Stimulated activated CD4-positive, alpha-beta T cell treated with anti-CD3 and anti-CD28 coated beads, Interleukin-4, amount 100 ng/mL, for 48 hours (primary cell): ENCODE measurements at places on chromosomes 5 and 9.

- no peak for DNase-seq
Observed at GRCh38 chr5:6279607-6280006, 98.7 kb downstream of the MED10 start.

- DNase-seq = no peak
Observed at GRCh38 chr5:1182633-1183423, 18.6 kb upstream of the SLC6A19 start.

DNA sequence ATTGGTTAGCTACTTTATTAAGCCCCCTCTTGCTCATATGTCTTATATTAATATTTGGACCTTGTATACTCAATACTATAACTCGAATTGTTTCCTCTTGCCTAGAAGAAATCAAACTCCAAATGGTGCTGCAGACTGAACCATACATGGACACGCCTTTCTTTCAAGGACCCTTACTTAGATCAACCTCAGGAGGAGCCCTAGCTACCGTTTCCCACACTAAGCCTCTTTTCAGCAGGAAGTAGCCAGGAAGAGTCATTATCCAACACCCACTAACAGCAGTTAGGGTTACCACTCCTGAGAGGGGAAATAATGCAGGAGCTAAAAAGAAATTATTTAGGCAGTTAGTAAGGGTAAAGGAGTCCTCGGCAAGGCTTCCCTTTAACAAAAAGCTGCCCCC, 243.8 kb upstream of the PUM3 start:
- no peak for DNase-seq

GRCh38 chr5:41736641-41737040, 133.6 kb downstream of the OXCT1 start:
- no peak for DNase-seq

GRCh38 chr9:86943201-86944113, 3.8 kb downstream of the GAS1 start:
- DNase-seq = no peak

- DNase-seq = no peak
Observed at GRCh38 chr5:3602785-3603502, 7.3 kb downstream of the IRX1 start.

GRCh38 chr9:109538346-109538745, 40.2 kb upstream of the PTPN3 start:
- DNase-seq = no peak

GRCh38 chr5:32443541-32444430, 754 bp downstream of the ZFR start:
- peak; percentile 27 for DNase-seq

DNA sequence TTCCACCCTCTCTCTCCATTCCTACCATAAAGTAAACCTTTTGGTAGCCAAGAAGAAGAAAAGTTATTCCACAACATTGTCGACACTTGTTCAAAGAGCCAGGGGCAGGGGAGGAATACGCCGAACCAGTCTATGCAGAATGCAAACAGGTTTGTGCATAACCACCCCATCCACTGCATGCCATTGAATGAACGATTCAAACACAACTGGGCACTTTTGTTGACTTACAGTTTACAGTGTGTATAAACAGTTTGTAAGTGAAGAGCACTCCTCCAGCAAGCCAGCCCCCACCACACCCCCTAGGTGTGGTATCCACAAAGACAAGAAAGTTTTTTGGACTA, 6.8 kb upstream of the S1PR3 start:
- DNase-seq = no peak

DNA sequence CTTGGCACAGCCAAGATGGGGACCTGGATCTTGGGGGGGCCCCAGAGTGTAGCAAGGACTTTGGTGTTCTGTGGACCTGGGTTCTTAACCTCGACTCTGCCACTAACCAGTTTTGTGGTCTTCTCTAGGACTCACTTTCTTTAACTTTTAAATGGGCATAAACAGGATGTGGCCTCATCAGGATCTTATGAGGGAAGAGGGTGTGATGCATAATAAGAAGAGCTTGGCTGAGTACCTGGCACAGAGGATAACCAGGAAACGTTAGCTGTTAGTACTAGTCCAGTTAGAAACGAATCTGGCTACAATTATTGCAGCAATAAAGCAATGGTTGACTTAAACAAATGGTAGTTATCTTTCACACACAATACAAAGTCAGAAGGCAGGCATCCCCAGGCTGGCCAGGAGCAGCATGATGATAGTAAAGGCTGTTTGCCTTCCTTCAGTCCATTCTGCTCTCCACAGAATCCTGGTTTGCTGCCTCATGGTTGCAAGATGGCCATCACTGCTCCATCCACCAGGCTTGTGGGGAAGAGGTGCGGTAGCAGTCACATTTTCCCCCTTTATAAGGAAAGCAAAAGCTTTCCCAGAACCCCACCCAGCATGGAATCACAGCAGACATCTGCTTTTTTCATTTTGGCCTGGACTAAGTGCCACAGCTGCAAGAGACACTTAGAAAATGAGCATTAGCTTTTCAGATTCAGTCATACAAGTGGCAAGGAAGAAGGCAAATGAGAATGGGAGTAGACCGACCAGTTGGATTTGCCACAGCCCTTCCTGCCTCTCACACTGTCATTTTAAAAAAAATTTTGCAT, 225.0 kb downstream of the AOPEP start:
- no peak for DNase-seq

DNA sequence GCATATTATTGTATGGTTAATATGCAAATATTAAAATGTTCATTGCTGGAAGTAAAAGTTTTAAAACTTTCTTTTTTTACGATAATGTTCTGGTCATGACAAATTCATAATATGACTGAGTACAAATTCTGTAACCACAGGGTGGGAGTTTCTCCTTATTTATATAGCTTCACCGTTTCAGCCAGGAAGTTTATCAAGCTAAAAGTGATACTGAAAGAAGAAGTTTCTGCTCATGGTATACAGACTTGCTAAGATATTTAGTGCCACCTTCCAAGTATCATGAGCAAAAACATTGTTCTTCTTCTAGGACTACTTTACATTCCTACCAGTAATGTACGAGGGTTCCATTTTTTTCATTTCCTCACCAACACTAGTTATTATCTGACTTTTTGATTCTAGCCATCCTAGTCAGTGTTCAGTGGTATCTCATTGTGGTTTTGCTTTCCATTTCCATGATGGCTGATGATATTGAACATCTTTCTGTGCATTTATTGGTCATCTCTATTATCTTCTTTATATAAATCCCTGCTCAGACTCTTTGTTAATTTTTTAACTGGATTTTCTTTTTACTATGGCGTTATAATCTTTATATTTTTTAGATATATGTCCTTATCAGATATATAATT, 94.2 kb upstream of the PRRC1 start:
- no peak for DNase-seq

DNA sequence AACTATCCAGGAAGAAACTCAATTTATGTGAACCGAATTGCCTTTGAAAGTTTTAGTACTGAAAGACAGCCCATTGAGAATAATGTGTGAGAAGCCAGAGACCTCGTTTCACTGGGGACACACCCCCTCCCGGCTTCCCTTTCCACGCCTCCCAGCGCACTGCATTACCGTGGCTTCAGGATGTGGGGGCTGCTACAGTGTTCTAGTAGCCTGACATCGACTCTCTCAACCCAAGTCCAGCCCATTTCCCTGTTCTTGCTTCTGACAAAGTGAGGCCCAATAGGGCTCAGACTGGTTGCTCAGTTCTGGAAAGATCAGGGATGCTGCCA, 3.5 kb downstream of the PAX5 start:
- DNase-seq = no peak

DNA sequence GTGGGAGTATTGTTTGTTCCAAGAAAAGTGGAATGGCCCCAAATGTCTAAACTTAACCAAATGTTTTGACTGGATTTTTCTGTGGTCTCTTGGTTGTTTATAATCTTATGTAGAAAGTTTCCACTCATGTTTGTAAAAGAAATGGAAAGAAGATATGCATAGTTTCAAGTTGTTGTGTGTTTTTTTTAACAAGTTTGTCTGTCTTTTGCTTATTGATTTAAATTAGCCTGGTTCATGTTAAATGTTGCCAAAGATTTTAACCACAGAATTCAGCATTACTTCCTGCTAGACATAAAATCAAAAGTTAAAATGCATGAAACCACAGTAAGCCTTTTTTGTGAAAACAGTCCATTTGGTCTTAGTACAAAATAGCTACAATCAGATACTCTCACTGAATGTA, 14.0 kb downstream of the PPWD1 start:
- DNase-seq = no peak

GRCh38 chr9:125966959-125967711, 220.0 kb downstream of the PBX3 start:
- no peak for DNase-seq
